ENCODE measurements at places on chromosomes 3 and 15.

GRCh38 chr3:14915636-14916222, 31.7 kb upstream of the NR2C2 start:
- no peak overlapping the region for H3K4me3 ChIP-seq
- DNase-seq, result no peak
- H3K27me3 ChIP-seq, result no peaks in the 10 kb centered on the region
- H3K4me1 ChIP-seq, result no peaks in the 10 kb centered on the region

GRCh38 chr3:107271787-107272387, 105.4 kb upstream of the CCDC54 start:
- DNase-seq, result no peak
- no peaks in the 10 kb centered on the region for H3K36me3 ChIP-seq
- no peaks in the 10 kb centered on the region for H3K4me1 ChIP-seq
- no peak overlapping the region for H3K4me3 ChIP-seq
- H3K27ac ChIP-seq, result no peak overlapping the region

DNA sequence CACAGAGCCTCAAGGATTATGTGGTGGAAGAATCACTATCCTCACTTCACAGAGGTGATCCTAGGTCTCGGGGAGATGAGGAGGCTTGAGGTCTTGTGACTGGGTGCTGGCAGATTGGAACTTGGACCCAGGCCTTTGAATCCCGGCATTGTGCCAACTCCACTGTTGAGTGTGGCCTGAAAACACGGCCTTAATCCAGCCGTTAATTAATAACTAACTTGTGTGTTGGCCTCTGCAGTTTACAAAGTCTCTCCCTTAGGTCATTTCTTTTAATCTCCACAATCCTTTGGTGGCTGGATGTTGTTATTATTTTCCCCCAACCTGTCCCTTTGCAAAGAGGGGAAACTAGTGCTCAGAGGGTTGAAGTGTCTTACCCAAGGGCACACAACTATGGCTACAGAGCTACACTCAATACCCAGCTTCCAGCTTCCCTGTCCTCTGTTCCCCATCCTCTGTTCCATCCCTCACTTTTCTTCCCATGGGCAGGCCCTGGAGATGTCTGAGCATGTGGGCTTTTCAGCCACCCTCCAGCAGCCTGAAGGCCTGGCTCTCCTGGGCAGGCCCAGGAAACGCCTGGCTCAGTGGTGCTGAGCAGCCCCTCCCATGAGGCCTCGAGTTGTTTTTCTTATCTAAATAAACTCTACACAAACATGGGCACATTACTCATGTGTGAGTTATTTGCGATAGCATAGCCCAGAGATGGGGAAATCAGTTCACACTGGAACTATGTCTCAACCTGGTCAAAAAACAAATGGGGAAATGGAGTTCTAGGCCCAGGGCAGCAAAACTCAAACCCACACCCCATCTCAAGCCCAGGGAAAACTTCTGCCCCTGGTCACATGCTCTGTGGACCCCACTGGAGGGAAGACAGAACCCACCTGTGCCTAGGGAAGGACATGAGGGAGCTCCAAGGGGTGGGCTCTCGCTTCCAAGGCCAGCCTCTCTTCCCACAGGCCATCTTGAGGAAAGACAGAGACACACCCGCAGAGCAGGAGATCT, 16.8 kb upstream of the SMAD3 start:
- peaks cover 12% of the 10 kb centered on the region for H3K4me1 ChIP-seq
- no peaks in the 10 kb centered on the region for H3K27me3 ChIP-seq
- peak; percentile 40 for DNase-seq
- peak overlapping the region; percentile 94 for H3K27ac ChIP-seq
- no peak overlapping the region for H3K4me3 ChIP-seq
- no peaks in the 10 kb centered on the region for H3K36me3 ChIP-seq

DNA sequence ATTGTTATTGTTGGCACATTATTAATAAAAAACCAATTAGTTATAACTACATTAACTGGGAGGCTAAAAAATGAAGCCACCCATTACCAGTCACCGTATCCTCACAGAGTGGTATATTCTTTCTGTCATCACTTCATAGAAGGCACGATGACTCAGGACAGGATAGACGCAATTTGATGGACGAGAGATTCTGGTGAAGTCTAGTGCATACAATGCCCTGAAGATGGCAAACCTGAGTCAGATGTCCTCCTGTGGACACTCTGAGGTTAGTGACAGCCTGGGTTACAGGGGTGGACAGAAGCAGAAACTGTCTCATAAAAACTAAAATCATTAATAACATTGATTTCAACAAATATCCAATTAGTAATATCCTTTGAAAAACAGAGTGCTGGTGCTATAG, 150.3 kb downstream of the SLC9A9 start:
- H3K4me3 ChIP-seq, result no peak overlapping the region
- no peak overlapping the region for H3K27ac ChIP-seq
- no peaks in the 10 kb centered on the region for H3K4me1 ChIP-seq
- DNase-seq, result no peak
- no peaks in the 10 kb centered on the region for H3K27me3 ChIP-seq
- H3K36me3 ChIP-seq, result no peaks in the 10 kb centered on the region

GRCh38 chr3:116984301-116984700, 274.7 kb downstream of the TUSC7 start:
- H3K27me3 ChIP-seq, result no peaks in the 10 kb centered on the region
- H3K27ac ChIP-seq, result no peak overlapping the region
- DNase-seq, result no peak
- no peaks in the 10 kb centered on the region for H3K36me3 ChIP-seq
- H3K4me3 ChIP-seq, result no peak overlapping the region

- H3K27me3 ChIP-seq, result peaks cover 4% of the 10 kb centered on the region
- H3K4me1 ChIP-seq, result no peaks in the 10 kb centered on the region
- DNase-seq, result no peak
Measured at GRCh38 chr15:62164014-62164395, 1.1 kb downstream of the C2CD4B start.

GRCh38 chr15:78726870-78727551, 84.3 kb downstream of the ADAMTS7 start:
- DNase-seq, result no peak
- no peak overlapping the region for H3K27ac ChIP-seq
- no peak overlapping the region for H3K4me3 ChIP-seq
- H3K27me3 ChIP-seq, result no peaks in the 10 kb centered on the region

DNA sequence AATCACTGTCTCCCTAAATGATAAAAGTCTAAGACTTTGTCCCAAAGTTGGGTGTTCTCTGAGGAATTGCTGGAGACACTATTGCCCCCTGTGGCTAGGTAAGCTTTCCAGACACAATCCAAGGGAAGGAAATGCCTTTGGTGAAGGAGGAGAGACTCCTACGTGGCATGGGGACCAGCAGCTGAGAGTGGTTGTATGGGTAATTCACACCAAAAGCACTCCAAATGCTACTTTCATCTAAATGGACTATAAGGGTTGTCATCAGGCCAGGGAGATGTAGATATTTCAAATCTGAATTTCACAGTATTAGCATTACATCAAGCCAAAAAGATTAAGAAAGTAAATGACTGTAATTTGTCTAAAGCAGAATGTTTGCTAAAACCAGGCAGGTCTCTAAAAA, 400.8 kb upstream of the THBS1 start:
- no peaks in the 10 kb centered on the region for H3K4me1 ChIP-seq
- H3K27ac ChIP-seq, result no peak overlapping the region
- DNase-seq, result no peak
- H3K36me3 ChIP-seq, result no peaks in the 10 kb centered on the region
- no peak overlapping the region for H3K4me3 ChIP-seq

GRCh38 chr3:100170486-100170885, 56.2 kb upstream of the FILIP1L start:
- peaks cover 14% of the 10 kb centered on the region for H3K36me3 ChIP-seq
- H3K4me1 ChIP-seq, result peaks cover 27% of the 10 kb centered on the region
- H3K4me3 ChIP-seq, result no peak overlapping the region
- H3K27me3 ChIP-seq, result no peaks in the 10 kb centered on the region
- H3K27ac ChIP-seq, result no peak overlapping the region

GRCh38 chr3:96000966-96001365, 813.4 kb upstream of the EPHA6 start:
- H3K4me3 ChIP-seq, result no peak overlapping the region
- H3K27me3 ChIP-seq, result no peaks in the 10 kb centered on the region
- no peak for DNase-seq
- H3K27ac ChIP-seq, result no peak overlapping the region

- H3K4me3 ChIP-seq, result no peak overlapping the region
- no peaks in the 10 kb centered on the region for H3K36me3 ChIP-seq
- no peak overlapping the region for H3K27ac ChIP-seq
- H3K4me1 ChIP-seq, result no peaks in the 10 kb centered on the region
- no peak for DNase-seq
- no peaks in the 10 kb centered on the region for H3K27me3 ChIP-seq
Measured at GRCh38 chr3:186664506-186664905, 1.3 kb upstream of the HRG start.

DNA sequence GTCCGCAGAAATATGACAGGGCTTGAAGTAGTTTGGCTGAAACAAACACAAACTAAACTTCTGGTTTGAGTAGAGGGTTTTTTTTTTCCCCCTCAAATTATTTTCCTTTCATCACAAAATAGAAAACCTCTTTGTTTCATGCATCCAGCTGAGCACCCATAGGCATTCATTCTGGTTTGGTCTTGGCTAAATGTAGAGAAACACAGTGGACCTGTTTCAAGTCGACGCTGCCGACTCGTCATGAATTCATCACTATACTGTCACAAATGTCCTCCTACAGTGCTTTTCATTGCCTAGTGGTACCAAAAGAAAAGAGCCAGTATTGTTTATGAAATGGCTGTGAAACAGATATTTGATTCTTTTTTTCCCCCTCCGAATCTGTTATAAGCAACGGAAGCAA, 52.4 kb upstream of the GYG1 start:
- no peak for DNase-seq
- no peaks in the 10 kb centered on the region for H3K4me1 ChIP-seq
- no peak overlapping the region for H3K27ac ChIP-seq

- no peaks in the 10 kb centered on the region for H3K27me3 ChIP-seq
- no peaks in the 10 kb centered on the region for H3K4me1 ChIP-seq
- H3K36me3 ChIP-seq, result no peaks in the 10 kb centered on the region
- H3K27ac ChIP-seq, result no peak overlapping the region
- no peak for DNase-seq
Measured at GRCh38 chr3:116051040-116051439, 394.2 kb downstream of the LSAMP start.

GRCh38 chr3:144003051-144003450, 31.4 kb downstream of the DIPK2A start:
- H3K4me1 ChIP-seq, result no peaks in the 10 kb centered on the region
- no peak overlapping the region for H3K27ac ChIP-seq
- DNase-seq, result no peak
- H3K4me3 ChIP-seq, result no peak overlapping the region
- no peaks in the 10 kb centered on the region for H3K36me3 ChIP-seq

DNA sequence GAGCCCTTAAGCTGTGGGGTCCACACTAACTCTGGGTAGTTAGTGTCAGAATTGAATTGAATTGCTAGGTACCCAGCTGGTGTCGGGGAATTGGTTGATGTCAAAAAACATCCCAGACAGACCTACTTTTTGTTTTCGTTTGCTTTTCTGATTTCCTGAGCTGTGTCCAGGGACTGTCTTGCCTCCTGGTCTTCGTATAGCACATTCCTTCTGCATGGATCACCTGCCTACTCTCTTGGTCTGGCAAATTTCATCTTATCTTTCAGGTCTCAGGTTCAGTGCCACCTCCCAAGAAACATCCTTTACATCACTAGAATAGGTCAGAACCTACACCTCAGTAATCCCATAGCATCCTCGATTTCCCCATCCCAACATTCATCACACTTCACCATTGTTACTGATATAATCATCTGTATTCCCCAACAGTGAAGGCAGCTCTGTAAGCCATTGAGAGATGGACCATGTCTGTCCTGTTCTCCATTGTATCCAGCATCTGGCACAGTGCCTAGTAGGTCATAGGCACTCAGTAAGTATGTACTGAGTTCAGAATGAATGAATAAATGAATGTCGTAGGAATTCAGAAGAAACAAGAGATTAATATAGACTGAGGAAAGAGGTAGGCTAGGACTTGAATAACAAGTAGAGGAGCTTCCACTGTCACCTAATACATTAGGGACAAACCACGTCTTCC, 81.2 kb downstream of the ANP32A start:
- no peak overlapping the region for H3K27ac ChIP-seq
- H3K4me3 ChIP-seq, result no peak overlapping the region
- no peaks in the 10 kb centered on the region for H3K27me3 ChIP-seq
- no peak for DNase-seq
- H3K36me3 ChIP-seq, result no peaks in the 10 kb centered on the region

GRCh38 chr3:106125321-106125720, 256.5 kb upstream of the CBLB start:
- H3K27me3 ChIP-seq, result no peaks in the 10 kb centered on the region
- H3K36me3 ChIP-seq, result no peaks in the 10 kb centered on the region
- no peak for DNase-seq

DNA sequence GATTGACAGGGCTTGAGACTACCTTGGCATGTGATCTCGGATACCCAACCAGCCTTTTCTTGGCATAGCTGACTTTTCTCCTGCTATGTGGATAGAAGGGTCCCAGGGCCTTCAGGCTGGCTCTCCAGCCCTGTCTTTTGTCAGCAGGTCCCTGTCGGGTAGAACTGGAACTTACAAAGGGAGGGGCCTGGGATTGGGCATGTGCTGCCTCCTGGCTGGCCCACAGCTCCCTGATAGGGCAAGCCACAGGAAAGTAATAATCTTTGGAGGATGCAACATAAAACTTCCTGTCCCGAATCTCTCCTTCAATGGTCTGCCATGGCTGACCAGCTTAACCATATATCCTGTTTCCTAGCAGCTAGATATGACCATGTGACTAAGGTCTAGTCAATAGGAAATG, 89.1 kb downstream of the ABHD5 start:
- H3K4me3 ChIP-seq, result no peak overlapping the region
- no peaks in the 10 kb centered on the region for H3K27me3 ChIP-seq
- DNase-seq, result no peak
- H3K4me1 ChIP-seq, result no peaks in the 10 kb centered on the region
- no peaks in the 10 kb centered on the region for H3K36me3 ChIP-seq
- H3K27ac ChIP-seq, result no peak overlapping the region

DNA sequence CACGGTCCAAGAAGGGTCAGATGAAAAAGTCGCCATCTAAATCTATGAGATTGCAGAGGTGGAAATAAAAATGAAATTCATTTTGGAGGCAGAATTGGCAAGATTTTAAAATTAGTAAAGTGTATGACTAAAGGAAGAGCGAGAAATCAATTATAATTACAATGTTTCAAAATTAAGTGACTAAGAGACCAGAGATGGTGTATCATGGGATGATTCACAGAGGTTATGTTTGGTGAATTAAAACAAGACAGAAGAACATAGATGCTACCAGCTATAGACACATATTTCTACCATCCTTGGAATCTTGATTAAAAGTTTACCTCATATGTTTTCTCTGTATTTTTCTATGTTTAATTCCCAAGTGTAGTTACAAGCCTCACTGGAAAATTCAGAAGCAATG, 308.9 kb upstream of the DNAJC19 start:
- H3K27ac ChIP-seq, result no peak overlapping the region
- no peaks in the 10 kb centered on the region for H3K4me1 ChIP-seq
- DNase-seq, result no peak
- H3K36me3 ChIP-seq, result no peaks in the 10 kb centered on the region
